Activated CD4-positive, alpha-beta T cell treated with anti-CD3 and anti-CD28 coated beads for 36 hours (primary cell): ENCODE measurements at places on chromosomes 6 and 20. TPM values are rescaled to one million over a fixed set of nuclear protein-coding genes. Genes with fewer than 3 reads are reported as not detected.

- no peak overlapping the region for H3K27ac ChIP-seq
- H3K27me3 ChIP-seq: peaks cover 15% of the 10 kb centered on the region
- DNase-seq: peak; percentile 86
- no peak overlapping the region for H3K4me3 ChIP-seq
Observed at GRCh38 chr20:63850689-63851547, 10.4 kb upstream of the ABHD16B start.

GRCh38 chr20:10438217-10438616, 3.1 kb downstream of the SLX4IP start:
- H3K27me3 ChIP-seq: no peaks in the 10 kb centered on the region
- no peak for DNase-seq
- H3K27ac ChIP-seq: no peak overlapping the region
- no peak overlapping the region for H3K4me3 ChIP-seq
- H3K4me1 ChIP-seq: peaks cover 13% of the 10 kb centered on the region
- H3K36me3 ChIP-seq: peaks cover 2% of the 10 kb centered on the region

Gene BMP2
- total RNA-seq: not detected

DNA sequence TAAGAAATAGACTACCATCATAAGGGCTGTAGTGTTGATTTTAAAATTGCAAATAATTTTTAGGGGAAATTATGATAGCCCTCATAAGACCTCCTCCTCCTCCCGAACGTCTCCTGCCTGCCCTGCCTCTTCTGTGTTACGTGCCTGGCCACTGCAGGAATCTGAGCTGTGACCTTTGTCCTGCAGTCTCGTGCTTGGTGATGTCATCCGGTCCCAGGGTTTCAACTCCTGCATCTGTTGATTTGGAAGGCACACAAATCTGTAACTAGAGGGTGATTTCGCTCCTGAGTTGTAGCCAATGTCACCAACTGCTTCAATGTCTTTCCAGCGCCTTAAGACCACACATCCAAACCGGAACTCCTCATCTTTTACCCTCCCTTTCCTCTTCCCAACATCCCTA, 163.2 kb downstream of the AIG1 start:
- no peak overlapping the region for H3K4me3 ChIP-seq
- no peaks in the 10 kb centered on the region for H3K4me1 ChIP-seq
- no peaks in the 10 kb centered on the region for H3K27me3 ChIP-seq
- no peak overlapping the region for H3K27ac ChIP-seq
- no peak for DNase-seq

Gene NFATC2
- 49.8 TPM for total RNA-seq

Gene PRRT1
- 0.79 TPM for total RNA-seq

Gene APCDD1L
- not detected for total RNA-seq

Gene OPRL1
- 0.50 TPM for total RNA-seq

GRCh38 chr6:158674342-158675131, 24.7 kb downstream of the SYTL3 start:
- DNase-seq: no peak
- no peak overlapping the region for H3K27ac ChIP-seq
- H3K4me1 ChIP-seq: peaks cover 11% of the 10 kb centered on the region
- H3K27me3 ChIP-seq: no peaks in the 10 kb centered on the region

Gene ADGRF4
- not detected for total RNA-seq

DNA sequence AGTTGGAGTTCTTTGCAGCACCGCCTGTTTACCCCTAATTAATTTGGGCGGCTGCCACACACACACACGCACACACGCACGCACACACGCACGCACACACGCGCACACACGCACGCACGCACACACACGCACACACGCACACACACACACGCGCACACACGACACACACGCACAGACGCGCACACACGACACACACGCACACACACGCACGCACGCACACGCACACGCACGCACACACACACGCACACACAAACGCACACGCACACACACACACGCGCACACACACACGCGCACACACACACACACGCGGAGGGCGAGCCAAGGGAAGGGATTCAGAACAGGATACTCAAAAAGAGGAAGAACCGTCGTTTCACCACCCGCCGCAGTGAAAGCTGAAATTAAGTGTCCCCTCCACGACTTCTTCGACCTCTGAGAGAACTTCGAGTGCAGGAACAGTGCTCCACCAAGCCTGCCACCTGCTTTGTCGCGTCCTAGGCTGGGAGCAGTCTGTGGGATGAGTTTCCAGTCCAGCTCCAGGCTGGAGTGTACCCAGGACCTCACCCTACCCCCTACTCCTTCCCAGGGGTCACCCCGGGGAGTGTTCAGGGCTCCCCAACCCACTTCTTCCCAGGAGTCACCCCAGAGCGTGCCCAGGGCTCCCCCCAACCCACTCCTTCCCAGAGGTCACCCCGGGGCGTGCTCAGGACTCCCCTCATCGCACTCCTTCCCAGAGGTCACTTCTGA, 1.1 kb downstream of the RNASET2 start:
- H3K36me3 ChIP-seq: peaks cover 30% of the 10 kb centered on the region
- H3K4me3 ChIP-seq: peak overlapping the region; percentile 94
- H3K27me3 ChIP-seq: no peaks in the 10 kb centered on the region
- peaks cover 79% of the 10 kb centered on the region for H3K4me1 ChIP-seq

GRCh38 chr20:5731753-5732366, 18.3 kb upstream of the SHLD1 start:
- H3K4me3 ChIP-seq: no peak overlapping the region
- no peaks in the 10 kb centered on the region for H3K36me3 ChIP-seq
- peaks cover 12% of the 10 kb centered on the region for H3K4me1 ChIP-seq
- H3K27ac ChIP-seq: no peak overlapping the region
- no peak for DNase-seq

DNA sequence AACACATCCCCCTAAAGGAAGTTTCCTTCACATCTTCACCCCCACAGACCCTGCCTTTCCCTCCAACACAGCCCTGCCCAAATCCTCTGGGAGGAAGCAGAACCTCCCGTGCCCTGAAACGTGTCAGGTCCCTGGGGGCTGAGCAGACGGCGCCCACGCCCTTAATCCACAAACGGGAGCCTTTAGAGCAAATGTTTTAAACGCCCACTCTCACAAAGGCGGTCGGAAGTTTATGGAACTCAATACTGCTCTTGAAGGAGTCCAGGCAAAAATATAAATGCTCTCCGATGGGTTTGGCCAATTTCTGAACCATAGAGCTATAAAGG, 237.1 kb upstream of the AFDN start:
- no peak overlapping the region for H3K4me3 ChIP-seq
- peaks cover 9% of the 10 kb centered on the region for H3K27me3 ChIP-seq
- H3K36me3 ChIP-seq: no peaks in the 10 kb centered on the region
- no peaks in the 10 kb centered on the region for H3K4me1 ChIP-seq
- no peak for DNase-seq
- no peak overlapping the region for H3K27ac ChIP-seq
